Astrocyte of the spinal cord (primary cell): ENCODE measurements at places on chromosomes 4 and X.

DNA sequence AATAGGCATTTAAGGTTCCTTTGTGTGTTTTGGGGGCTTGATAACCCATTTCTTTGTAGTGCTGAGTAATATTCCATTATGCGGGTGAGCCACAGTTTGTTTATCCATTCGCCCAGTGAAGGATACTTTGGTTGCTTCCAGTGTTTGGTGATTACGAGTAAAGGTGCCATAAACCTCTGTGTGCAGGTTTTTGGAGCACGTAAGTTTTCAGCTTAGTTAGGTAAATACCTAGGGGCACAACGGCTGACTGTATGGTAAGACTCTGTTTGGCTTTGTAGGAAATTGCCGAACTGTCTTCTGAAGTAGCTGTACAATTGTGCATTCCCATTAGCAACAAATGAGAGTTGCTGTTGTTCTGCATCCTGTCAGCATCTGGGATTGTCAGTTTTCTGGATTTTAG is 3.8 kb upstream of the TBL1X start:
- no peak for DNase-seq

GRCh38 chr4:7101692-7102515 is 34.0 kb upstream of the GRPEL1 start:
- peak; percentile 61 for DNase-seq

DNA sequence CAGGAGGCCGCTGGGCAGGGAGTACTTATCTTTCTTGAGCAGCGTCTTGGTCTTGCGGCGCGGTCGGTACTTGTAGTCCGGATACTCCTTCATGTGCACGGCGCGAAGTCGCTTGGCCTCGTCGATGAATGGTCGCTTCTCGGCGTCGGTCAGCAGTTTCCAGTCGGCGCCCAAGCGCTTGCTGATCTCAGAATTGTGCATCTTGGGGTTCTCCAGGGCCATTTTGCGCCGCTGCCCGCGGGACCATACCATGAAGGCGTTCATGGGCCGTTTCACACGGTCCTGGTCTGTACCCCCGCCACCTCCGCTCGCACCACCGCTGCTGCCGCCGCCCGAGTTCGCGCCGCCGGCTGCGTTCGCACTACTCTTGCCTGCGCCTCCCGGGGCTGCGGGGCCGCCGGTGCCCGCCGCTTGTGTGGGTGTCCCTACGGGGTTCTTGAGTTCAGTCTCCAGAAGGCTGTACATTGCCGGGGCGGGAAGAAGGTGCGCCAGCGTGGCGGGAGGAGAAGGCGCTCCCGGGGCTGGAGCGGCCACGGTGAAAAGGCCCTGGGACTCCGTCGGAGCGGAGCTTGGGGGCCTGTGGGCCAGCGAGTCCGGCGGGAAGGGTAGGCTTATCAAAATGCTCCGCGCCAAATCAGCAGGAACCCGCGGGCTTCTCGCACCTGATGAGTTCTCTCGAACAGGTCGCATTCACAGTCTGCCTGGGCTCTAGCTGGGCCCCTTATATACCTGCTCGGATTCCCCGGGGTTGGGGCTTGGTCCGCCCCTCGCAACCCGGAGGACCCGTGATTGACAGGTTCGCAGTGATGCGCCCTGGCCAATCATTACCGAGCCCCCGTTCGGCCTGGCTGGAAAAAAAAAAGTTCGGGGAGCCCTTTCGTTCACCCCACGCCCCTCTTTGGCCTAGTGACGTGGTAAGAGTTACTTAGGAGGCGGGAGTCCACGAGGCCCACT is at the start of gene SOX3:
SOX3 (minus strand) TSS at position 699 of the 954 bp plus-strand sequence; CDS start at position 690, 9 bp downstream.
- DNase-seq: peak; percentile 15

- no peak for DNase-seq
These were observed 67.5 kb downstream of the COQ2 start for GRCh38 chr4:83216959-83217683.

GRCh38 chrX:11040405-11040804 is 70.7 kb upstream of the HCCS start:
- DNase-seq: no peak

DNA sequence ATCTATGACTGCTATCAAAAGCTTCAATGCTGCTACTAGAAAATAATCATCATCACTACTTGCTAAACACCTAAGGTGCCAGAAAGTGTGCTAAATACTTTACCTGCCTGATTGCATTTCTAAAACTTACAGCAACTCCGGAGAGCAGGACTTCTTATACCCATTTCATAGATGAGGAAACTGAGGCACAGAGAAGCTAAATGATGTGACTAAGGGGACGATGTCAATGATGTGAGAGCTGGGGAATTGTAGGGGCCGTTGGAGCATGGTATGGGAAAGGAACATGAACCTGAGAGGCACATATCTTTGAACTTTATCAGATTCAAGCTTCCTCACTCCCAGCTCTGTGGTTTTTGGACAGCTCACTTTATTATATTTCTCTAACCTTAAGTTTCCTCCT is 38.7 kb downstream of the CCKAR start:
- no peak for DNase-seq

DNA sequence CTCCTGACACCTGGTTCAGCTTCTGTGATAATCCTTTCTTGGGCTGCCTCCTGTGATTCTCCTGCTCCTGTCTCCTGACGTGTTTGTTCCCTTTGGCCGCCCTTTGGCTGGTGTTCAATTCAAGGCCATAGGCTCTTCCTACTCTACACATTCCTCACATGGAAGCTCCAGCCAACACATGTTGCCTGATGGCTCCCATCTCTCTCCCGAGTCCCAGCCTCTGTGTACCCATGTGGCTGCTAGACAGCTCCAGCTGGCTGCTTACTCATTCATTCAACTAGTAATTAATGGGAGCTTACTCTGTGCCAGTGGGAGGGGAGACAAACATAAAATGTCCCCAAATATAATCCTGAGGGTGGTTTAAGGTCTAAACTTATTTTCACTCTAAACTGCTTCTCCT is 9.2 kb upstream of the MED28 start:
- no peak for DNase-seq

- DNase-seq: no peak
These were observed 2.9 kb upstream of the HAND2 start for GRCh38 chr4:173532725-173533511.
